ENCODE measurements at places on chromosomes 2 and 18. TPM values are rescaled to one million over a fixed set of nuclear protein-coding genes. Genes with fewer than 3 reads are reported as not detected.

DCDC2C gene
- polyA plus RNA-seq, result 0.16 TPM

- peak; percentile 37 for DNase-seq
These were observed 270.4 kb downstream of the FIGN start for GRCh38 chr2:163465440-163465839.

GRCh38 chr2:10922307-10923007, 10.7 kb downstream of the KCNF1 start:
- no peak for DNase-seq

GRCh38 chr18:21241301-21242048, 557 bp upstream of the GREB1L start:
- DNase-seq, result no peak

GRCh38 chr2:3533836-3534235, 14.5 kb upstream of the ADI1 start:
- no peak for DNase-seq

- no peak for DNase-seq
These were observed 20.1 kb upstream of the MRPL33 start for GRCh38 chr2:27751377-27751776.

- no peak for DNase-seq
These were observed 1616.3 kb upstream of the ACVR2A start for GRCh38 chr2:146228466-146229058.

DNA sequence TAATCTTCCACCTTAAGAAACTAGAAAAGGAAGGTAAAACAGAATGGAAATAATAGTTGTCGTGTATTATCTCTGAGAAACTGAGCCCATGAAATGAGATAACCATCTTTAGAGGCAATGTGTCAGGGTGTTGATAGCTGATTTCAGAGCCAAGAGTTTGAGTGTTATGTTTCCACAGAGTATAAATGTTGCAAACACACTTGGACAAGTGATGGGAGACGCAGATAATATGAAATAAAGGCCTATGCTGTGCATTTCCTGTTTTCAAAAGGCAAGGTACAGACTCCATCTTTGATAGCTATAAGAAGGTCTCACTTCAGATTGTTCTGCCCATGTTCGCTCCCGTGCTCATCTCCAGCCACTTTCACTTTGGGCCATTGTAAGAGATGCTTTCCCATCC, 25.9 kb upstream of the DNER start:
- no peak for DNase-seq

- no peak for DNase-seq
These were observed 15.5 kb upstream of the PRKCE start for GRCh38 chr2:45636008-45636407.

Measured in muscle of back (tissue), 13 donors.